Naive thymus-derived CD4-positive, alpha-beta T cell (primary cell): ENCODE measurements at places on chromosomes 3 and 15. TPM values are rescaled to one million over a fixed set of nuclear protein-coding genes. Genes with fewer than 3 reads are reported as not detected.

The TF gene
- 0.11 TPM for total RNA-seq

DNA sequence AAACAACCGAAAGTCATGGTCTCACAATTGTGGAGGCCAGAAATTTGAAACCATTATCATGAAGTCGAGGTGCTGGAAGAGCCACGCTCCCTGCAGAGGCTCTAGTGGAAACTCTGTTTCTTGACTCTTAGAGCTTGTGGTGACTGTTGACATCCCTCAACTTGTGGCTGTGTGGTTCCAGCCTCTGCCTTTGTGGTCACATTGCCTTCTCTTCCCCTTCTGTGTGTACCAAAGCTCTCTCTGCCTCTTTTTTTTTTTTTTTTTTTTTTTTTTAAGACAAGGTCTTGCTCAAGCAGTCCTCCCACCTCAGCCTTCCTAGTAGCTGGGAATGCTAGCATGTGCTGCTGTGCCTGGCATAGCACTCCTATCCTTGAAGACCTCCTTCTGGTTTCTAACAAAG lies 48.7 kb upstream of the CRTC3 start:
- DNase-seq: no peak
- H3K36me3 ChIP-seq: peaks cover 38% of the 10 kb centered on the region
- peaks cover 11% of the 10 kb centered on the region for H3K4me1 ChIP-seq
- H3K27ac ChIP-seq: no peak overlapping the region
- H3K4me3 ChIP-seq: no peak overlapping the region
- no peaks in the 10 kb centered on the region for H3K27me3 ChIP-seq

- no peak overlapping the region for H3K27ac ChIP-seq
- no peaks in the 10 kb centered on the region for H3K4me1 ChIP-seq
- H3K4me3 ChIP-seq: no peak overlapping the region
- DNase-seq: no peak
These were observed 827.4 kb upstream of the NR2F2 start for GRCh38 chr15:95503107-95503506.

DNA sequence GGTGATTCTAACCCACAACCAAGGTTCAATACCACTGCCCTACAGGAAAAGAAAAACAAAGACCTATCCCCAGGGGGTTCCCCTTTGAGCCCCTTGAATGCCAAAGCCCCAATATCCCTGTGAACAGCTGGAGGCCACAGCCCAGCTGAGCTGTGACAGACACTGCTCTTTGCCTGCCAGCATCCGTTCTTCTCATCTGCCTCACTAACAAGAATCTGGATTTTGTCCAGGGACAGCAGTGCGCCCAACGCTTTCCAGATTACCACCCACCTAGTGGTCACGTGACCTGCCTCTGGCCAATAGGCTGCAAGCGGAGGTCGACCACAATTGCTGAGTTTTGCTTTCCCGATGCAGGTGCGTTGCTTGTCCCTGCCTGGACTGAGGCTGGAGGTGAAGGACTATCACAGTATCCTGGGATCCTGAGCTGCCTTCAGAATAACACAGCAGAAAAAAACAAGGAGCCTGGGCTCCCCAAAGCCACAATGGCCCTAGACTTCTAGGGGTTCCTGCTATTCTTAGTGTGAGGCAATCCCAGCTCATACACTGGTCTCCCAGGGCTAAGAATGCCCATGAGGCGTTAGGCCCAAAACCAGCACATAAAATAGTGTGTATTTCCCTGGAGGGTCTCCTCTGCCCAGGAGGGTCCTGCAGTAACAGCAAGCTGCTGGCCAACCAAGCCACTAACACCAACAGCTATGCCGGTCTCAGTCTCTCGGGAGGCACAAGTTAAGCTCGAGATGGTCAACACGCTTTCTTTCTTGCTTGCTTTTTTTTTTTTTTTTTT lies 13.8 kb downstream of the BDH1 start:
- H3K4me3 ChIP-seq: no peak overlapping the region
- no peaks in the 10 kb centered on the region for H3K27me3 ChIP-seq
- H3K36me3 ChIP-seq: no peaks in the 10 kb centered on the region
- DNase-seq: no peak
- no peak overlapping the region for H3K27ac ChIP-seq

DNA sequence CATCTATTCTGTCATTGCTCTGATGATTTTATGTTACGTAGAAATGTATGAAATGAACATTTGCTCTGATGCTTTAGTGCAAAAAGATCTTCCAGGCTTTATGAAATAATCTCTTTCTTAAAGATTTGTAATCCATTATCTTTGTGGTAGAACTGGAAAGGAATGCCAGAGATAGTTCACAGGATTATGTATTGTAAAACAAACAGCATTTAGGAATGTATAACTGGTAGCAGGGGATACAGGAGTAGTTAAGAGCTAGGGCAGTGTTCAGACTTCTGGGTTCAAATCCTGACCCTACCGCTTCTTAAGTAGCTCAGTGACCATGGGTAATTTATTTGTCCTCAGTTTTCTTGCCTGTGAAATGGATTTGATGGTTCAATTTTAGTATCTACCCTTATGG lies 429.8 kb upstream of the TPM1 start:
- H3K27ac ChIP-seq: no peak overlapping the region
- H3K4me3 ChIP-seq: no peak overlapping the region
- no peaks in the 10 kb centered on the region for H3K4me1 ChIP-seq
- no peaks in the 10 kb centered on the region for H3K36me3 ChIP-seq
- no peak for DNase-seq

The LMCD1 gene
- not detected for total RNA-seq

The ANKRD34C gene
- not detected for total RNA-seq

DNA sequence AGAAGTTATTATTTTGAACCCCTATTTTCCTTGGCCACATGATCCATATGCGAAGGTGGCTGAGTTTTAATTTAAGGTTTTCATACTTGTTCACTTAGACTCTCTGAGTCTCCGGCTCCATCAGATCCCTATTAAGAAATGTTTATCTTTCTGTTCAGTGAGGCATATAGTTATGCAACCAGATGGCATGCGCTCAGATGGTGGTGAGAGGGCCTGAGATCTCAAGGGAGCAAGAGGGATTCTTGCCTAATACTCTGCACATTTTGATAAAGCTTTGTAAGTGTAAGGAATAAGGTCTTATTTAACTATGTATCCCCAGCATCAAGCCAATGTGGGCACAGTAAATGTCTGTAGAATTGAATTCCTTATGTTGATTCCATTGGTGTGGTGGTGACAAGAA lies 78.9 kb upstream of the DPH6 start:
- H3K4me1 ChIP-seq: no peaks in the 10 kb centered on the region
- no peaks in the 10 kb centered on the region for H3K36me3 ChIP-seq
- H3K4me3 ChIP-seq: no peak overlapping the region
- no peaks in the 10 kb centered on the region for H3K27me3 ChIP-seq
- no peak overlapping the region for H3K27ac ChIP-seq

DNA sequence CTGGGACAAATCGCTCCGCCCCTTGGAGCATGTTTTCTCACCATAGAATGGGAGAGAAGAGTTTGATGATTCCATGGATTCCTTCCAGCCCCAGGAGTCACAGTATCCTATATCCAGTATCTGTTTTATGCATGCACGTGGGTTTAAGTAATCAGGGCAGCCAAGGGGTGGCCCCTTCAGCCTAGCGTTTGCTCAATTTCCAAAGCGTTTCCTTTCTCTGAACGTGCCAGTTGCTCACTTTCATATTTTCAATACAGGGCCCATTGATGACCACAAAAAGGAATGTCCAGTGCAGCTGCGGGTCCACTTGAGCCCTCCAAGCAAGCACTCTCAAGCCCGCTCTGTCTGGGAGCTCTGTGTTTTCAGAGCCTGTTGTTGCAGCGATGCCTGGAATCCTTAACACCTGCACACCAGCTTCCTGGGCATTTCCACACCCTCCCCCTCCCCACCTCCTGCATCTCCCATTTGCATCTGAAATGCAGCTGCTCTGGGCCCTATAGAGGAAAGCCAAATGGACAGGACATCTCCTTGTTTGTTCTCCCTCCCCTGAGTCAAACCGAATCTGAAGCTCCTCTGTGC lies 164.3 kb upstream of the LPP start:
- DNase-seq: no peak
- no peaks in the 10 kb centered on the region for H3K36me3 ChIP-seq
- H3K4me3 ChIP-seq: no peak overlapping the region
- H3K27ac ChIP-seq: no peak overlapping the region
- peaks cover 44% of the 10 kb centered on the region for H3K4me1 ChIP-seq

The SCN5A gene
- total RNA-seq: 0.05 TPM in 1 of 2 replicates, not detected in the other
